C1 segment of cervical spinal cord (tissue), 14 donors: ENCODE measurements at places on chromosomes 1 and 21.

- DNase-seq: no peak
Measured at GRCh38 chr1:246004301-246004700, 502.8 kb downstream of the SMYD3 start.

DNA sequence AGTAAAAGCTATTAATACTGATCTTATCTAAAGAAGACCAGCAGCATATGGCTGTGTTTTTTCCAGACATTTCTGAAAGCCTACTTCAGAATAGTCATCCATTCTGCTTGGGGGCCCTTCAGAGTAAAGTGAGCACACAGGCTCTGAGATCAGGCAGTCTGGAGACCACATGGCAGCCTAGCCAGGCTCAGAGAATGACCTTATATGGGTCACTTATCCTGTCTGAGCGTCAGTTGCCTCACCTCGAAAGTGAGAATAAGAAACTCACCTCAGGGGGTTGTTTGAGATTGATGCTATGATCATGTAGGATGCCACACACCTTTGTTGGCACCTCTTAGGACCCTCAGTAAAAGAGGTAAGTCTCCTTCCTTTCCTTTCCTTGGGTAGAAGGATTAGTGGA lies 270.4 kb downstream of the GRIK1 start:
- DNase-seq: no peak

DNA sequence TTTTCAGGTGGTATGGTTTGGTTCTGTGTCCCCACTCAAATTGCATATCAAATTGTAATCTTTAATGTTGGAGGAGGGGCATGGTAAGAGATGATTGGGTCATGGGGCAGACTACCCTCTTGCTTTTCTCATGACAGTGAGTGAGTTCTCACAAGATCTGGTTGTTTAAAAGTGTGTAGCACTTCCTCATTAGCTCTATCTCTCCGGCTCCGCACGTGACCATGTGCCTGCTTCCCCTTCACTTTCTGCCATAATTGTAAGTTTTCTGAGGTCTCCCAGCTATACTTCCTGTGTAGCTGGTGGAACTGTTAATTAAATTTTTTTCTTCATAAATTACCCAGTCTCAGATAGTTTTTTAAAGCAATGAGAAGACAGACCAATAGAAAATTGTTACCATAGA lies 843.2 kb downstream of the AMY1C start:
- no peak for DNase-seq

GRCh38 chr1:118925651-118926050 lies 62.5 kb downstream of the TBX15 start:
- no peak for DNase-seq

DNA sequence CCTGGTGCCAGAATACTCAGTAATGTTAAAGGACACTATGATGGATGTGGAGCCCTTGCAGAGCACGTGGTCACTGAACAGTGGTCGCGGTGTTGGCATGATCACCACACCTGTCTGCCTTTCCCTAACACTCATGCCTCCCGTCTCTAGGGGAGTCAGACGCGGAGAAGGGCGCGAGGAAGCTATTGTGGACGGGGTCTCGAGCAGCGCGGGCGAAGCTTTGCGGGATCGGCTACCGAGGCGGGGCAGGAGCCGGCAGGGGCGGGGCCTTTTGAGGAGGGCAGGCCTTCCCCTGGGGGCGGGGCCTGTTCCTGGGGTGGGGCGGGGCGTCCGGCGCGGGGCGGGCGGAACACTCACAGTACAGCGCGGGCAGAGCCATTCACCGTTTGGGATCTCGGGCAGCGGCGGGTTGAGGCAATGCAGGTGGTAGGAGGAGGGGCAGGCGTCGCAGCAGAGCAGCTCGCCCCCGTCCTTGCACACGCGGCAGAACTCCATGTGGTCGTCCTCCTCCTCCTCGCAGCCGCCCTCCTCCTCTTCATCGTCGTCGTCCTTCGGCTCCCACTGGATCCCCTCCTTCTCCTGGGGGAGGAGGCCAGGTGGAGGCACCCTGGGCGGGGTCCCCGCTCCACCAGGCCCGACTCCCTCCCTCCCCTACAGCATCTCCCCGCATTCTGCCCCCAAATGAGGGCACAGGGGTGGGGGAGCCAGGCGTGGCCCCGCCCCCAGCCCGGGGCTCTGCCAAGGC lies 31.5 kb downstream of the CHD5 start:
- peak; percentile 3 for DNase-seq

DNA sequence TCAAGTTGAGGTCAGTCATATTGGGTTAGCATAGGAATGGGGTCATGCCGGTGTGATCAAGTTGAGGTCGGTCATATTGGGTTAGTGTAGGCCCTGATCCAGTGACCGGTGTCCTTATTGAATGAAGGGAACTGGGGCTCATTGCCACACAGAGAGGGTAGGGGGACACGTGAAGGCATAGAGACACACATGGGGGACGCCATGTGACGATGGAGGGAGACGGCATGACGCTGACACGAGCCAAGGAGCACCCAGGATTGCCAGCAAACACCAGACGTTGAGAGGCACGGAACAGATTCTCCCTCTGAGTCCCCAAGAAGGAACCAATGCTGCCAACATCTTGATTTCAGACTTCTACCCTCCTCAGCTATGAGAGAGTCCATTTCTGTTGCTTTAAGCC lies 136.9 kb upstream of the ZBTB40 start:
- no peak for DNase-seq

GRCh38 chr1:160638540-160638857 lies 8.3 kb downstream of the SLAMF1 start:
- DNase-seq: no peak

GRCh38 chr1:30083800-30084464 lies 639.5 kb downstream of the MATN1 start:
- no peak for DNase-seq

- DNase-seq: peak; percentile 76
Measured at GRCh38 chr1:109927911-109928321, 17.3 kb downstream of the CSF1 start.

GRCh38 chr1:221228594-221228993 lies 349.4 kb downstream of the HLX start:
- DNase-seq: no peak

DNA sequence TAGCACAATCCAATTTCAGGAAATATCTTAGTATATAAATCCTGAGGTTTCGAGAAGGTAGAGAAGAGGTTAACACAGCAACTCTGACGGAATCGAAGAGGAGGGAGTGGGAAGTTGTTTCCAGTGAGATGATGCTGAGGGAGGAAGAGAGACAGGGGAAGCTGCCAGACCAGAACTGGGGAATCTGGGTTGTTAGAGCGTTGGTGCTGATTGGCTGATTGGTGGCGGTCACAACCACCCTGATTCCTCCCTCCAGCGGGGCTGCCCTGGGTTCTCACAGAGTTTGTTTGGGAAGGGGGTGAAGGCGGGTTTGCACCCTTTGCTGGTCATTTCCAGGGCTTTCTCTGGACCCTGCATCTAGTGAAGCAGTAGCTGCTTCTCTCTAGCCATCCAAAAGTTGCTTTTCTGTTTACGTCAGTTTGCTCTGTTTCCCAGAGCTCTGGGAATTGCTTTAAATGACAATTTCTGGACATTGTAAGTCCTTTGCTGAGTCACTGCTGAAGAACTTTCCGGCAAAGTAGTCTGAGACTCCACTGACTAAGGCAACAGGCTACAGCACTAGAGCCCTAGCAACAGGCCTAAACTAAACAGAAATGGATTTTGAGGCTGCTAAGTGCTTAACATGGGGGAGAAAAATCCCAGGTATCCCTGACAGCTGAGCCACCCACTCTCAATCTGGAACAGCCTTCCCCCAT lies 90.1 kb downstream of the TENT5C start:
- peak; percentile 54 for DNase-seq

DNA sequence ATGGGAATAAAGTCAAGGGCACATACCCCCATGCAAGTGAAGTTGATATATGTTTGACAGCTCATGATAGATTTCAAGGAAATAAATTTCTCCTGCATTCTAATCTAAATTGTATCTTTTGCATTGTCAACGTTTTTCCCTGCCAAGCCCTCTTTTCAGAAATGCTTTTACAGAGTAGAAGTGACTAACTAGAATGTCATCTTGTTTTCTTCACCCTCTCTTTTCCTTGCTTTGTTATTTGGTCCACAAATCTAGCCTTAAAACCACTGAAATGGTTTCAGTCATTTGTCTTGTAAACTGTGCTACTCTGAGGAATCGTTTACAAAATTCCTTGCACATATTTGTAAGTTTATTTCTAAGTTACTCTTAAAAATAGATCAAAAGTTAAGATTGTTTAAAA lies 600.8 kb upstream of the CXADR start:
- DNase-seq: no peak

DNA sequence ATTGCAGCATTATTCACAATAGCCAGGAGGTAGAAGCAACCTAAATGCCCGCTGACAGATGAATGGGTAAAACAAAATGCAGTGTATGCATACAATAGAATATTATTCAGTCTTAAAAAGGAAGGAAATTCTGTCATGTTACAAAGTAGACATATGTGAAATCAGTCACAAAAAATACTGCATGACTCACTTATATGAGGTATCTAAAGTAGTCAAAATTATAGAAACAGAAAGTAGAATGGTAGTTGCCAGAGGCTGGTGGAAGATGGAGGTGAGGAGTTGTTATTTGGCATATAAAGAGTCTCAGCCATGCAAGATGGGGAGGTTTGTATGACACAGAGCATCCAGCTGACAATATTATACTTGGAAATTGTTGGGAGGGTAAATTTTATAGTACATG lies 43.0 kb upstream of the EGLN1 start:
- no peak for DNase-seq

DNA sequence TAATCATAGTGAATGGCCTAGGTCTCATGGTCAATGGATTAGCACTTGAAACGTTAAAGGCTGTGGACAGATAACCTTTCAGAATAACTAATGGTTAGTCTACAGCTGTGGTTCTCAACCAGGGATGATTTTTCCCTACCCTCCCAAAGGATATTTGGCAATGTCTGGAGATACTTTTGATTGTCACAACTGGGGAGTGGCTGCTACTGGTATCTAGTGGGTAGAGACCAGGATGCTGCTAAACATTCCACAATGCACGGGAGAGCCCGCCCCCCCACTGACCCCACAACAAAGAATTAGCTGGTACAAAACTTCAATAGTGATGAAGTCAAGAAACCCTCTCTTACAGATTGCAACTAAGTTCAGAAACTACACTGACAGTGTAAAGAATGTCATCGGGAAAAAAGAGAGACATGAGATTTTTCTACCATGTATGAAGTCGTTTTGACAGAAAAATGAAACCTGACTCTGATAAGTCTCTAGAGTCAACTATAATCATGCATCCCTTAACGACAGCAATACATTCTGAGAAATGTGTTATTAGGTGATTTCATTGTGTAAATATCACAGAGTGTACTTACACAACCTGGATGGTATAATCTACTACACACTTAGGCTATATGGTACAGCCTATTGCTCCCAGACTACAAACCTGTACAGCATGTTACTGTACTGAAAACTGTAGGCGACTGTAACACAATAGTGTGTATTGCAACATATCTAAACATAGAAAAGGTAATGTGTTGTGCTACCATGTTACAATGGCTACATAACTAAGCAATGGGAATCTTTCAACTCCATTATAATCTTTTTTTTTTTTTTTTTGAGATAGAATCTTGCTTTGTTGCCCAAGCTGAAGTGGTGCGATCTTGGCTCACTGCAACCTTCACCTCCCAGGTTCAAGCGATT lies 49.7 kb upstream of the PRDX6 start:
- no peak for DNase-seq

DNA sequence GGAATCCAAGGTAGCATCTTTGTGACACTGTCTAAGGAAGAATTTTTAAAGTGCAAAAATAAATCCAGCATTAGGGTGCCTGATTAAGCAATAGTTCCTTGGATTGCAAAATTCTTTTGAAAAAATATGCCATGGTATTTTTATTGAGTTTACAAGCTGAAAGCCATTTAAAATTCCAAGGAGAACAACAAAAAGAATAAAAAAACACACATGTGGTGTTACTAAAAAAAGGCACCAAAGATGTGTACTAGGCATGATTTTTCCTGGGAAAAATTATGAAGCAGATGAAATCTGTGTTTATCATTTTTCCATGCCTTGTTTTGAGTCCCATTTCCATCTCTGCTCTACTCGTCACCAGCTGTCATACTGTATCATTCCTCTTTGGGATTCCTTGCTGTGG lies 157.0 kb upstream of the ZNHIT6 start:
- no peak for DNase-seq

- no peak for DNase-seq
Measured at GRCh38 chr1:8142955-8143629, 117.0 kb upstream of the ERRFI1 start.

GRCh38 chr1:162003061-162003829 lies 20.4 kb downstream of the OLFML2B start:
- no peak for DNase-seq

- DNase-seq: no peak
Measured at GRCh38 chr1:203128716-203129500, 1.4 kb downstream of the ADORA1 start.

DNA sequence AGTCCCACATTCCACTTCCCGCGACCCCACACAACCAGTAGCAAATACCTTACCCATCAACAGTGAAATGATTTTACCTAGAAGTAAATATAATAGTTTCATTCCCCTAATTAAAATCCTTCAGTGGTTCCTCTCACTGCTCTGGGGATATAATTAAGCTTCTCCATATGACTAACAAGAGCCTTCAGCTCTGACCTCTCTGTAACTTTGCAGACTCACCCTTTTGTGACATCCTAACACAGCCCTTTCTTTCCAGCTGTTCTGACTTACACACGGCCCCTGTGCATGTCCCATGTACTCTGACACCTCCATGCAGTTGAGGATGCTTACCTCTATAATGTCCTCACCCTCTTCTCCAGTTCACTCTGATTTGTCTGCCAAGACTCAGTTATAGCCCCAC lies 137.3 kb upstream of the SPAG17 start:
- no peak for DNase-seq

DNA sequence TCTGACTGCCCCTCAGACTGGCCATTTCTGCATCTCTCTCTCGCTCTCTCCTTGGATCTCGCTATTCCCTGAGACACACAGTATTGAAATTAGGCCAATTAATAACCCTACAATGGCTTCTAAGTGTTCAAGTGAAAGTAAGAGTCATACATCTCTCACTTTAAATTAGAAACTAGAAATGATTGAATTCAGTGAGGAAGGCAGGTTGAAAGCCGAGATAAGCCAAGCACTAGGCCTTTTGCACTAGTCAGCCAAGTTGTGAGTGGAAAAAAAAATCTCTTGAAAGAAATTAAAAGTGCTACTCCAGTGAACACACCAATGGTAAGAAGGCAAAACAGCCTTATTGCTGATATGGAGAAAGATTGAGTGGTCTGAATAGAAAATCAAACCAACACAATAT lies 51.2 kb downstream of the SLC9C2 start:
- DNase-seq: no peak

DNA sequence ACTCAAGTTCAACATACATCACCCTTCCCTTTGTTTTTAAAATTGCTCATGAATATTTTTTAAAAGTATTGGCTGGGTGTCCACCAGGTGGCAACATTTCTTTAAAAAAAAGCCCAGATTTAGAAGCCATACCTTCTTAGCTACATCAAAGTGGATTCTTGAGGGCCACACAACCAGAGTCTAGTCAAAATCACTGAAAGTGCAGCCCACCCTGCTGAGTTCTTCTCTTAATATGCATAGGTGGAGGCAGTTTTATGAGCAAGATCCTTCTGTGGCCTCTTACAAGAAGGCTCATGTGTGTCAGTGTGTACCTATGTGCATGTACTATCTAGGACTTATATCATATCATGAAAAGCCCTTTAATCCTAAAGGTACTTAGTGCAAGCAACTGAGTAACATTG lies 16.9 kb upstream of the GNG12 start:
- no peak for DNase-seq
